Stimulated activated CD8-positive, alpha-beta memory T cell treated with anti-CD3 and anti-CD28 coated beads, Interleukin-7, amount 100 ng/mL, for 1 hour (primary cell): ENCODE measurements at places on chromosomes 12 and 14.

DNA sequence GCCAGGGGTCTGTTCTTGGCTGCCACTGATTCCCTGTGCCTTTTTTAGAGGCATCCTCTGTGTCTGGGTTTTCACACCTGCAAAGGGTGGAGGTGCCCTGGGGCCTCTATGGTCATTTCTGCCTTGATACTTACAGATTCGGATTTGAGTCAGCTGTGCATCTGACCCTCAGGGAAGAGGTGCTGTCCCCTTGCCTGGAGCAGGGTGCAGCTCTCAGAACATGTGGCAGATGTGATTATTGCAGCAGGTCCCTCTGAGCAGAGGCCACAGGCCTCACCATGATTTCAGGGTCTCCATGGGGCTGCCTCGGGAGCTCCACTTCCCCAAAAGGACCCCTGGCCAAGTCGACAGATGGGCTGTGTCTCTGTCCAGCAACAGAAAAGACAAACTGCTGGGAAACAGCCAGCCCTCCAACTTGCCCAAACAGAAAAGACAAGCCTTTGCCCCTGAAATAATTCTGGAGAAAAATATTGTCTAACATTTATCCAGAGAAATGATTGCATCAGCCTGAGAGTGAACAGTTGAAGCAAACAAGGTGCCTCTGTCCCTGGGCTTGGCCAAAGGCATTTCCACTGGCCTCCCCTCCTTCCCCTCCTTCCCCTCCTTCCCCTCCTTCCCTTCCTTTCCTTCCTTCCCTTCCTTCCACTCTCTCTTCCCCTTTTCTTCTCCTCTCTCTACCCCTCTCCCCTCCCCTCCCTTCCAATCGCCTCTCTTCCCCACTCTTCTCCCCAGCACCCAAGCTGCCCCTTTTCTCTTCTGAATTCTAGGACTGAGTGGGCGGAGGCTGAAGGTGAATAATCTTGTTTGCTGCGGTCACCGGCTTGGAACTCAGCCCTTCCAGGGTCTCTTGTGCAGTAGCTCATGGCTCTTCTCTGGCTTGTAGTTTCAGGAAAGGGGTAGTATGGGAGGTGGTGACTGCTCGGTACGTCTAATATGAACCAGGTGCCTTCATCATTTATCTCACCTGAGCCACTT is 676 bp downstream of the SERPINA3 start:
- DNase-seq: no peak

DNA sequence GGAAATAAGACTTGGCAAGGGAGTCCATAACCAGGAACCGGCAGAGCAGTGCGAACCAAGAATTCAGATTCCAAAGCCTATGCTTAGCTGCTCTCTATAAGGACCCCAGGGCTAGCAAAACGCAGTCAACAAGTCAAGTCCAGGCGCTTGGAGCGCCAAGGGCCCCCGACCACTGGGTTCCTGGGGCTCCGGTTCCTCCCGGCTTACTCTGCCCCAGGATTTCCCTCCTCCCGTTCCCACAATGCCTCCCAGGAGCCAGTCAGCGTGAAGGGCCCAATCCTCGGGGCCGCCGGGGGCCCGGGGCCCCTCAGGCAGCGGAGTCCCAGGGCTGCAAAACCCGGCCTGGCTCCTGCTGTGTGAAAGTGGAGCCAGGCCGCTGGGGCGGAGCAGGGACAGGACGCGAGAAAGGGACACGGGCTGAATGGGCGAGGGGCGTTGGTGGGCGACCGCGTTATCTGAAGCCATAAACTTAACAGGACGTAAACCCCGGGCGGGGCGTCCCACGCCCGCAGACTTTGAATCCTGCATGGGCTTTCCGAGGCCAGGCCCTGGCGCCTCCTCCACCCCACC is 1.5 kb downstream of the KRT8 start:
- no peak for DNase-seq

GRCh38 chr12:128180166-128180565 is 86.8 kb upstream of the TMEM132C start:
- DNase-seq: no peak

DNA sequence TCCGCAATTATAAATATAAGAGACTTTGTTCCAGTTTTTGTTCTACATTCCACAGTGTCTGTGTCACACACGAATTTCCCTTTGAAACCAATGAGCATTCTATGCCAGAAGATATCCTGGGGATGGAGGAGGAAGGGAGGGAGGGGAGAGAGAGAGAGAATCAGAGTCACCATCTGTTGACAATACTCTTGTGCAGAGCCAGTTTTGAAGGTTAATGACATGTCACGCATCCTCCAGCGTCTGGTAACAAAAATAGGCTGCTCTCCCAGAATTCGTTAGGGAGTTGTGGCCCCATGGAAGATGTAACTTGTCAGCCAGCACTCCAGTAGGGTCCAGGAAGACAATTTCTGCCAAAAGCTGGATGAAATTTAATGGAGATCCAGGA is 213.5 kb upstream of the KRR1 start:
- no peak for DNase-seq

- DNase-seq: no peak
These were observed 91.9 kb upstream of the MUCL1 start for GRCh38 chr12:54762390-54762789.

DNA sequence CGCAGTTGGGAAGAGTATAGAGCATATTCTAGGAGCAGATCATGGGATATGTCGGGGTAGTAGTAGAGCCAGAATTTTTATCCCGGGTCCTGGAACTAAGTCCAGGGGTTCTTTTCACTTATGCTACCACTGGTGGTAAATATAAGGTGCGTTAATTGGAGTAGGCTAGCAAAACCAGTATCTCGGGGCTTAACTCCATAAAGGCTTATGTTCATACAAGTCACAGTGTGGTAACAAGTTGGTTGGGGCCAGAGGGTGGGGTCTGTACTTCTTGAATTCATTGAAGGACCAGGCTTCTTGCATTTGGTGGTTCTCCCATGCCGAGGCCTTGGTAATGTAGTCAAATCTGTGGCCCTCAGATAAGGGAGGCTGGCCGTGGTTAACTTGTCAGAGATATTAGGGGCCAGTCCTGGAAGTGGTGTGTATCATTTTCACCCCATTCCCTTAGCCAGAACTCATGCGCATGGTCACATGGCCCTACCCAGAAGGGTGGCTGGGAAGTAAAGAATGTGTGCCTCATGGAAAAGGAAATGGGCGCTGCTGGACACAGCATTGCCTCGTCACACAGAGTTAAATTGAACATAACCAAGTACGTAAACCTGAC is 1.5 kb upstream of the ZNF641 start:
- no peak for DNase-seq

GRCh38 chr12:127063339-127064072 is 1203.5 kb upstream of the TMEM132C start:
- DNase-seq: no peak
